ENCODE measurements at places on chromosomes 4 and X.

DNA sequence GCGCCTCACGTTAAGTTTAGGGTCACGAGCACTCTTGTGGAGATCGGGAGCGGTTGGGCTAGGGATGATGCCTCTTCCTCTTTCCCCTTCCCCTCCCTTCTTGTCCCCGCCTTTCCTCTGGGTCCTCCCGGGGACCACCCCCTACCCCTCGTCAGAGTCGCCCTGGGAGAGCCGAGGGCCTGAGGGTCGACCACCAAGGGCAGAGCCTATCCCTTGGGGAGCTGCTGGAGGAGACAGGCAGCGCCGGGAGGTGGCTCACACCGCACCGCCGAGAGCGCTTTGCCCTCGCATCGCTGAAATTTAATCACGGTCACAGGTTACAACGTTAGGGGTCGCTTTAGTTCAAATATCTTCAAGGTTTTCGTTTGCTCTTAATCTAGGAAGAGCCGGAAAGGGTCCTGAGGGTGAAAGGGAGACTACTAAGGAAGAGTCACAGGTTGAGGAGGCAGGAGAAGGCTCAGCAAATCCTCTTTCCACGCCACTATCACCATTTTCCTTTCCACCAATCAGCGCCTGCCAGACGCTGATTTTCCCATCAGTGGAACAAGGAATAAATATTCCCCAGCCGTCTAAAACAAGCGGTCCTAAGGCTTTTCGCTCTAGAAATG is 528 bp upstream of the SNCA start:
- DNase-seq, result no peak

GRCh38 chr4:6951880-6952381 is 42.3 kb downstream of the TBC1D14 start:
- DNase-seq, result no peak

- DNase-seq, result no peak
Observed at GRCh38 chrX:150306002-150306401, 57.1 kb upstream of the MAMLD1 start.

- DNase-seq, result no peak
Observed at GRCh38 chr4:38040619-38041018, 80.4 kb downstream of the PTTG2 start.

- no peak for DNase-seq
Observed at GRCh38 chr4:81256059-81256970, 41.3 kb upstream of the PRKG2 start.

DNA sequence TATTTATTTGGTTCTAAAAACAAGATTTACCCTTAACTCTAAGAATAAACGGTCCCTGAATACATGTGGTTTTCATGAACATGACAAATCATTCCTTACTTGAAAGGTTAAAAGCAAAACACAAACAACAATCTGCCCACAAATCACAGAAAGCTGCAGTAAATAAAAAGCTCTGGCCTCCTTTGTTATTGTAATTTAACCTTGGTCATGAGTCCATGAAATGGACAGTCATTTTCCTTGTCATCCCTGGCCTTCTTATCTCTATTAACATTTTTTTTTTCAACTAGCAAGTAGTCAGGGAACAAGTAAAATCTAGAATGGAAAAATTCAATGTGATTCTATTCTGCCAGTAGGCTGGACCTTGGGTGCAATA is 92.7 kb downstream of the SCD5 start:
- no peak for DNase-seq

- no peak for DNase-seq
Observed at GRCh38 chr4:176479767-176480166, 160.0 kb downstream of the SPCS3 start.

GRCh38 chr4:1356181-1356998 is 9.4 kb downstream of the UVSSA start:
- DNase-seq, result peak; percentile 54

DNA sequence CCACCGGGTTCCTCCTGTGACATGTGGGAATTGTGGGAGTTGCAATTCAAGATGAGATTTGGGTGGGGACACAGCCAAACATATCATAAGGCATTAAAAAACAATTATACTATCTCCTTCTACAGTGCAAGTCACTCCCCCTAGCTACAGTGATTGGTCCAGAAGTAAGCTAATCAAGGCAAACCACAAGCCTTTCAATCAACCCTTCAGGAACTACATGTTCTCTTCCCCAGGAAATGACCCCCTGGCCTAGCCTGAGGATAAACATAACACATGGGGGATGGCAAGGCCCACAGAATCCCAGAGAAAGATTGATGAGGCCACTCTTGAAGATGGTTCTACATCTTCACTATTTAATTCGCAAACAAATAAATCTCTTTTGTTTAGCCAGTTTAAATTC is 25.2 kb upstream of the FAM241A start:
- DNase-seq, result no peak

- DNase-seq, result no peak
Observed at GRCh38 chr4:98822144-98822543, 106.8 kb downstream of the EIF4E start.

Data from inflammatory macrophage (primary cell).